Sciatic nerve (tissue), 2 donors: ENCODE measurements at places on chromosomes 13 and 19.
A peak's percentile ranks its signal among the peaks of the same experiment; 100 is the strongest.

DNA sequence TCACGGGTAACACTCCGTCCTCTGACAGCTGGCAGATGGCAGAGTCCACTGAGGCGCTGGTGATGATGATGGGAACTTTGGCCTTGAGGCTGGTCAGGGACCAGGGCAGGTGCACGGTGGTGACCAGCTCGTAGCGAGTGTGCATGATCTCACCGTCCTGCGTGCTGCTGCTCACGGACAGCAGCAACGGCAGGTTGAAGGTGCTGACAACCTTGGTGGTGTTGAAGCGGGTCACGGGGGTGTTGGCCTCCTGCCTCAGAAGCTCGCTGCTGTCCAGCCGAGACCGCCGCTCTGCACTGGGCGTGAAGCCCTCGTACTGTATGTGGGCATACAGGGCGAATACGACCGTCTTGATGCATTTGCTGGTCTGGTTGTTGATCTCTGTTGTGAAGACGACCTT is 11.6 kb downstream of the ARRDC5 start:
- no peak for DNase-seq

DNA sequence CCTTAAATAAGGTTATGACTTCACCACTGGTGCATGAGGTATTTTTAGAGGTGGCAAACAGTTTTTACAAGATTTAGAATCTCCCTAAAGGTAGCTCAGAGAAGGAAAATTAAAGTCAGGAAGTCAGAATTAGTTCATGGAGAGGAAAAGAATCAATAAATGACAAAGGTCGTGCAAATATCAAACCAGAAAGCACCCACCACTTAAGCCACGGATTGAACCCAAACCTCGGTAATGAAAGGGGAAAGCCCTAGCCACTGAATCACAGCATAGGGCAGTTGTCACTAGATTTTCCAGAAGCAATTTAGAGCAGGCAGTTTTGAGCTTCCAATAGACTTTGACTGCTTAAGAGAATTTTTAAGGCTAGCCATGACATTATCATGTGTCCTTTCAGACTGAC is 1590.4 kb downstream of the SLITRK1 start:
- DNase-seq: no peak

GRCh38 chr13:32783067-32783466 is 196.8 kb downstream of the PDS5B start:
- DNase-seq: no peak

GRCh38 chr13:112861876-112862615 is 107.0 kb upstream of the MCF2L start:
- peak; percentile 54 for DNase-seq

DNA sequence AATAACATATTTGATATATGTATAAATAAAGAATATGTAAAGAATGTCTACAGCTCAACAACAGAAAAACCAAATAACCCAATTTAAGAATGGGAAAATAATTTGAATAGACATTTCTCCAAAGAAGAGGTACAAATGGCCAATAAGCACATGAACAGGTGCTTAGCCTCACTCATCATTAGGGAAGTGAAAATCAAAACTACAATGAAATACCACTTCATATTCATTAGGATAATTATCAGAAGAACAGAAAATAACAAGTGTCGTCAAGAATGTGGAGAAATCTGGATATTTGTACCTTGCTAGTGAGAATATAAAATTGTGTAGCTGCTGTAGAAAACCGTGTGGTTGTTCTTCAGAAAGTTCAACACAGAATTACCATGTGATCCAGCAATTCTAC is 8.4 kb upstream of the SUPT20H start:
- DNase-seq: no peak

- DNase-seq: no peak
These were observed 4.7 kb downstream of the OLFM2 start for GRCh38 chr19:9931629-9932028.

- DNase-seq: no peak
These were observed 432.4 kb downstream of the SLITRK1 start for GRCh38 chr13:83449668-83450395.

DNA sequence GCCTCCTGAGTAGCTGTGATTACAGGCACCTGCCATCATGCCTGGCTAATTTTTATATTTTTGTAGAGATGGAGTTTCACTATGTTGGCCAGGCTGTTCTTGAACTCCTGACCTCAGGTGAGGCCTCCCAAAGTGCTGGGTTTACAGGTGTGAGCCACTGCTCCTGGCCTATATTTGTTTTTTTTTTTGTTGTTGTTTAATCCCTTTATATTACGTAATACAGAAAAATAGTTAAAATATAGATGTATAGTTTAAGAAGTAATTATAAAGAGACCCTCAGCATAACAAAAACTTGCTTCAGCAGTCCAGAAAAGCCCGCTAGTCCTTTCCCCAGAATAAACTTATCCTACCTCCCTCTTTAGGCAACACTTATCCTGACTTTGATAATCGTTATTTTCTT is 2.4 kb downstream of the ZNF383 start:
- DNase-seq: no peak

- DNase-seq: no peak
These were observed 72.5 kb upstream of the MRI1 start for GRCh38 chr19:13691569-13692435.

DNA sequence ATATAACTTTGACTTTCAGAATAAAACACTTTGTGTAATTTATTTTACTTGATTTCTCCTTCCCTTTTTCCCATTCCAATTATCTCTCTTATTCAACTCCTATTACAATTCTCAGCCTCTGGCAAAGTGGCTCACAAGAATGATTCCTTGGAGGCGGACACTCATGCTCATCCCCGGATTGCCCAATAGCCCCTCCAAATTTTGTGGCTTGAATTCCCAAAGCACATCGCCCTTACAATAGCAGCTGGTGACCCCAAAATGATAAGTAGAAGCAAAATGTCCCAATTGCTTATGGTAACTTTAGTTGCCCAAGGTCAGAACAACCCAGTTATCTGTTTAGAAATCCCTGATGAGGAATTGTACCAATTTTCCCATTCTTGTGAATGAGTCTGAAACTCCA is 1523.5 kb upstream of the PRR20A start:
- DNase-seq: no peak
